ENCODE measurements at places on chromosomes 5 and 9. TPM values are rescaled to one million over a fixed set of nuclear protein-coding genes. Genes with fewer than 3 reads are reported as not detected.

- DNase-seq: no peak
- H3K27me3 ChIP-seq: no peaks in the 10 kb centered on the region
- H3K36me3 ChIP-seq: no peaks in the 10 kb centered on the region
- no peak overlapping the region for H3K27ac ChIP-seq
- H3K4me1 ChIP-seq: no peaks in the 10 kb centered on the region
- no peak overlapping the region for H3K4me3 ChIP-seq
Measured at GRCh38 chr9:17761984-17762676, 183.3 kb downstream of the SH3GL2 start.

GRCh38 chr9:27791311-27791710 lies 218.0 kb upstream of the C9orf72 start:
- H3K4me1 ChIP-seq: no peaks in the 10 kb centered on the region
- no peaks in the 10 kb centered on the region for H3K27me3 ChIP-seq
- no peaks in the 10 kb centered on the region for H3K36me3 ChIP-seq
- H3K4me3 ChIP-seq: no peak overlapping the region
- DNase-seq: no peak

DNA sequence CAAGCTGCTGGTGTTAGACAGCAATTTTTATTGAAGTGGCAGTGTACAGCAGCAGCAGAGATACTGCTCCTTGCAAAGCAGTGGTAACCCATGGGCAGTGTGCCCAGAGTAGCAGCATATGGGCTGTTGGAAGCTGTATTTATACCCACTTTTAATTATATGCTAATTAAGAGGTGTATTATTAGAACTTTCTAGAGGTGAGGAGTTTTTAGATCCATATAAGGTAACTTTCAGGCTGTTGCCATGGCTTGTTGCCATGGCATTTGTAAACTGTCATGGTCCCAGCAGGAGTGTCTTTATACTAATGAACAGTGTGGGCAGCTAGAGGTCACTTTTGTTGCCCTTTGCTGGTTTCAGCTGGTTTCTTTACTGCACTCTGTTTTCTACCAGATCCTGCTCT lies 3.7 kb upstream of the PJA2 start:
- peaks cover 4% of the 10 kb centered on the region for H3K4me1 ChIP-seq
- H3K27ac ChIP-seq: no peak overlapping the region
- H3K36me3 ChIP-seq: no peaks in the 10 kb centered on the region
- no peak for DNase-seq

NUTM2G gene
- total RNA-seq: not detected

GRCh38 chr5:116622375-116623050 lies 47.9 kb upstream of the SEMA6A start:
- H3K27ac ChIP-seq: no peak overlapping the region
- no peak for DNase-seq
- peaks cover 16% of the 10 kb centered on the region for H3K4me1 ChIP-seq
- no peaks in the 10 kb centered on the region for H3K27me3 ChIP-seq
- no peak overlapping the region for H3K4me3 ChIP-seq

DNA sequence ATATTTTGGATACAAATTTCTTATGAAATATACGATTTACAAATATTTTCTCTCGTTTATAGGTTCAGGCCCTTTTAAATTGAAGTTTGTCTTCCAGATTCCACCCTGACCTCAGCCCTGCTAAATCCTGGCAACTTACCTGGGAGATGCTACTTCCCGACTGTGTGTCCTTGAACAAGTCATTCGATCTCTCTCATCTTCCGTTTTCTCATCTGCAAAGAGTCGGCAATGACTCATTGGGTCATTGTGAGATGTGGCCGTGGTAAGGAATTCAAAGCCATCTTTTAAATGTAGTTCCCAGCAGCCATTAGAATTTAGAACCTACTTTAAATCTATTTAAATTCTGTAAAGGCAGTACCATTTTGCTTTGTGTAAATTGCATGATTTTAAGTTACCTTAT lies 72.5 kb downstream of the LHX2 start:
- no peaks in the 10 kb centered on the region for H3K36me3 ChIP-seq
- H3K4me3 ChIP-seq: no peak overlapping the region
- H3K27ac ChIP-seq: no peak overlapping the region
- no peak for DNase-seq
- H3K4me1 ChIP-seq: no peaks in the 10 kb centered on the region

- no peaks in the 10 kb centered on the region for H3K4me1 ChIP-seq
- no peak for DNase-seq
- no peak overlapping the region for H3K4me3 ChIP-seq
Measured at GRCh38 chr5:32736842-32737241, 25.7 kb downstream of the NPR3 start.

GRCh38 chr5:93681432-93681831 lies 60.0 kb downstream of the POU5F2 start:
- peaks cover 4% of the 10 kb centered on the region for H3K4me1 ChIP-seq
- H3K27ac ChIP-seq: no peak overlapping the region
- no peaks in the 10 kb centered on the region for H3K36me3 ChIP-seq
- H3K4me3 ChIP-seq: no peak overlapping the region
- DNase-seq: no peak

GRCh38 chr5:78720227-78720985 lies 71.8 kb upstream of the LHFPL2 start:
- no peaks in the 10 kb centered on the region for H3K27me3 ChIP-seq
- no peak overlapping the region for H3K27ac ChIP-seq
- DNase-seq: no peak
- H3K4me1 ChIP-seq: peaks cover 45% of the 10 kb centered on the region
- H3K36me3 ChIP-seq: no peaks in the 10 kb centered on the region

- H3K4me3 ChIP-seq: no peak overlapping the region
- no peaks in the 10 kb centered on the region for H3K27me3 ChIP-seq
- H3K27ac ChIP-seq: no peak overlapping the region
- peaks cover 6% of the 10 kb centered on the region for H3K4me1 ChIP-seq
- no peak for DNase-seq
- H3K36me3 ChIP-seq: no peaks in the 10 kb centered on the region
Measured at GRCh38 chr5:120088412-120088811, 375.7 kb upstream of the PRR16 start.

- DNase-seq: no peak
- H3K4me1 ChIP-seq: no peaks in the 10 kb centered on the region
- no peaks in the 10 kb centered on the region for H3K36me3 ChIP-seq
- no peak overlapping the region for H3K27ac ChIP-seq
- no peaks in the 10 kb centered on the region for H3K27me3 ChIP-seq
- H3K4me3 ChIP-seq: no peak overlapping the region
Measured at GRCh38 chr5:61994171-61994570, 311.8 kb upstream of the KIF2A start.

GRCh38 chr5:41193456-41194205 lies 19.7 kb downstream of the C6 start:
- no peaks in the 10 kb centered on the region for H3K4me1 ChIP-seq
- peak overlapping the region; percentile 29 for H3K27ac ChIP-seq
- no peak overlapping the region for H3K4me3 ChIP-seq
- no peaks in the 10 kb centered on the region for H3K27me3 ChIP-seq

DNA sequence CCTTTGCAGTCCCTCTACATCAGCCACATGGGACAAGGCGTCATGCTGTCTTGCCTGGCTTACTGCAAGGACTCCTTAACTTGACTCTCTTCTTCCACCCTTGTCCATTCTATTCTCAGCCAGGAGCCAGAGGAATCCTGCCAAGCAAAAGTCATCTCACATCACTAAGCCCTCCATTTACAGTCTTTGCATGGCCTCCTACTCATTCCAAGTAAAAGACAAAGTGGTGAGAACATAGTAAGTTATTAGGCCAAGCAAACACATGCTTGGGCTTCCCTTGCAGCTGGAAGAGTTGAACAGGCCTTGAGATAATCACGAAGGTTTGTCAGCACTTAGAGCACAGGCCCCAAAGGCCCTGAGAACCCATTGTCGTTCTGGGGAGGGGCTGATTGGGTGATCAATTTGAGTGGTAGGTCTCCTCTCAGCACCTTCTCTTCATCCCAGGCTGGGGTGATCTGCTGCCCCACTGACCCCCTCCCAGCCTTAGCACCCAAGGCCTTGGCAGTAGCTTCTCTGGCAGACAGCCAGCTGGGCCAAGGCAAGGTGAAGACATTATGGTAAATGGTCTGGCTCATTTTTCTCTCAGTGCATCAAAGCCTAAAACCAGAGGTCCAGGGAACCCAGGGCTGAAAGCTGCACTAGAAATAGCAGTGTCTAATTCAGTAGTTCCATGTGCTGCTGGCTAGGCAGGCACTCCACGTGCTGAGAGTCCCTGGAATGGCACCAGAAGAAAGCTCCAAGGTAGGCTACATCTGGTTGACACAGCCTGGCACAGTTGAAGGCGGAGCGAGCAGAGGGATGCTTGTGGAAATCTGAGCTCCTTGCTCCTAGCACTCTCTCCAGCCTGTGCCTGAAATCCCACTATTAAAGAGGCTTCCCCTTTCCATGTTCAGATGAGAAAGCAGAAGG lies 121.4 kb downstream of the ASTN2 start:
- H3K4me3 ChIP-seq: no peak overlapping the region
- H3K27me3 ChIP-seq: no peaks in the 10 kb centered on the region
- no peak overlapping the region for H3K27ac ChIP-seq
- no peak for DNase-seq
- no peaks in the 10 kb centered on the region for H3K4me1 ChIP-seq

GRXCR2 gene
- not detected for total RNA-seq

DNA sequence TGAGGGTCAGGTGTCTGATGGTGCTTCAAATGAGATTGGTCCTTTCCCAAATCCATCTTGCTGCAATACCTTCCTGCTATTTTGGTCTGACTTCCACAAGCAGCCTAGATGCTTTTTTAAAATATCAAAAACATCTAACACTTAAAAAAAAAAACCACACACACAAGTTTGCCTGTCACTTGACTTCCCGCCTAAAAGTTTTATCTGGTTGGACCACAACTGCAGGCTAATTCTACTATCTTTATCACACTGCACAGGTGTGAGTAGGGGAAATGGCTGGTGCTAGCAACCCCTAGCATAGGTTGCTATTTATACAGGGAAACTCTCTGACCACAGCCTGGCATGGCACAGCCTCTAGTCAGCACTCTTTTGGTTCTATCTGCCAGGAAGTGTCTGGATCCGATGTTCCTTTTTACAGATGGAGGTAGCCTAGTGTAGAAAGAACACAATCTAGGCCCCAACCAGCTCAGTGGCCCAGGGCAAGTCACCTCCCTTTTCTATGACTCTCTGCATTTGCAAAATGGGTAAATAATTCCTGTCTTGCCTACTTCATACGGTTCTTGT lies at the start of gene HEMGN:
HEMGN (minus strand) TSS at position 92 of the 564 bp plus-strand sequence; CDS start at position 56, 36 bp downstream.
- peaks cover 20% of the 10 kb centered on the region for H3K27me3 ChIP-seq
- DNase-seq: no peak
- H3K4me3 ChIP-seq: no peak within 1 kb of the TSS
- H3K36me3 ChIP-seq: no peaks in the 10 kb centered on the region

DNA sequence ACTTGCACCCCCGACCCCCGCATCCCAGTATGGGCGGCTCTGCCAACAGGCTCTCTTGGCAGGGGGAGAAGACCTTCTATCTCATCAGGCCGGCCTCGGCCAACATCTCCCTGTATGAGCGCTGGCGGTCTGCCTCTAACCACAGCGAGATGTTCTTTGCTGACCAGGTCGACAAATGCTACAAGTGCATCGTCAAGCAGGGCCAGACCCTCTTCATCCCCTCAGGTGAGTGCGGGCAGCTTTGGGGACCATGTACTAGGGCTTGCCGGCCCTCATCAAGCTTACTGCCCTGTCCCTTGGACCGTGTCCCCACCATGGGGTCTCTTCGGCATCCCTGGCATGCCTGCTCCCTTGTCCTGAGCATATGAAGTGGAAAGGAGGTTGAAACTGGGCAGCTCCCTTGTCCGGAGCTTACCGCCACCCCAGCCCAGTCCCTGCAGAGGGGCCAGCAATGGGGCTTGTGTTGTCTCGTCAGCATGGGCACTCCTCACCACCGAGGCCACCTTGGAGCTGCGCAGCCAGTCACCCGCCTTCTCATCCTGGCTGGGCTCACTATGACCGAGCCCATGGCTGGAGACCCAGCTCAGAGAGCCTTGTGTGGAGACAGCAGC lies 78.1 kb downstream of the PHF2 start:
- no peaks in the 10 kb centered on the region for H3K4me1 ChIP-seq
- DNase-seq: peak; percentile 64
- no peak overlapping the region for H3K4me3 ChIP-seq
- H3K36me3 ChIP-seq: peaks cover 49% of the 10 kb centered on the region

FOXD4 gene
- 1.7 TPM for total RNA-seq

DNA sequence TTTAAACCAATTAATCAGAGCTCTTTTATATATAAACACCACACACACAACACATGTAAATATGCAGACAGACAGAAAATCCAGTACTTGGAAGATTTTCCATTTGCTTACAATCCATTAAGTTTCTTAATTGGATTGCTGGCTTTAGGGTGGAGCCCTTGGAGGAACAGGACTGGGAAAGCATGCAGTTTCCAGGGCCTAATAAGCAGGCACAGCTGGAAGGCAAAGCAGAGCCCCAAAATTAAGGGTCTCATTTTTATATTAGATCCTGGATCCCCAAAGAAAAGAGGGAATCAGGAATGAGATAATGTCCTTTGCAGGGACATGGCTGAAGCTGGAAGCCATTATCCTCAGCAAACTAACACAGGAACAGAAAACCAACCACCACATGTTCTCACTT lies 13.1 kb upstream of the SMC2 start:
- no peaks in the 10 kb centered on the region for H3K36me3 ChIP-seq
- no peak for DNase-seq
- H3K27me3 ChIP-seq: no peaks in the 10 kb centered on the region
- no peaks in the 10 kb centered on the region for H3K4me1 ChIP-seq

DNA sequence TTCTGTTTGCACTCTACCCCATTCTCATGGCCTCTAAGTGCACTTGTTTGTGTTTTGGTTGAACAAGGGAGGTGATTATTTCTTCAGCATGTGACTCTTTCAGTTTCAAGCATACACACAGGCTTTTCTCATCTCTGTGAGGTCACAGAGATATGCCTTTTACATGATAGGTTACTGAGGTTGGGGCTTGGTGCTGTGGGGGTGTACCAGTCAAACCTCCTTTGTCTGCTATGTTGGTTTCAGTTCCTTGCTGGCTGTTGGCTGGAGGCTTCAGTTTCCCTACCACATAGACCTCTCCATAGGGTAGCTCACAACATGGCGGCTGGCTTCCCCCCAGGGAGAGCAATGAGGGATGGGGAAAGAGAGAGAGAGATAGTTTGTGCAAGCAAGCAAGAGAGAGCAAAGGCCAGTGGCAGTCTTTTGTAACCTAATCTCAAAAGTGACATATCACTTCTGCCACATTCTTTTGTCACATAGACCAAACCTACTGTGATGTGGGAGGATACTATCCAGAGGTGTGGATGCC lies 96.7 kb upstream of the SEMA6A start:
- no peaks in the 10 kb centered on the region for H3K27me3 ChIP-seq
- H3K4me1 ChIP-seq: no peaks in the 10 kb centered on the region
- no peak for DNase-seq
- H3K36me3 ChIP-seq: no peaks in the 10 kb centered on the region
- no peak overlapping the region for H3K27ac ChIP-seq
- no peak overlapping the region for H3K4me3 ChIP-seq

GRCh38 chr5:53434541-53434940 lies 45.9 kb upstream of the FST start:
- no peaks in the 10 kb centered on the region for H3K36me3 ChIP-seq
- no peak overlapping the region for H3K4me3 ChIP-seq
- no peaks in the 10 kb centered on the region for H3K27me3 ChIP-seq
- DNase-seq: no peak

- no peak for DNase-seq
- peaks cover 75% of the 10 kb centered on the region for H3K36me3 ChIP-seq
- H3K27ac ChIP-seq: no peak overlapping the region
- H3K27me3 ChIP-seq: no peaks in the 10 kb centered on the region
- H3K4me3 ChIP-seq: no peak overlapping the region
Measured at GRCh38 chr9:33032292-33032691, 7.2 kb downstream of the DNAJA1 start.

CYLC2 gene
- not detected for total RNA-seq

Data from spleen (tissue), 13 donors.